Activated CD8-positive, alpha-beta memory T cell treated with anti-CD3 and anti-CD28 coated beads for 4 hours (primary cell): ENCODE measurements at places on chromosomes 7 and 10.

DNA sequence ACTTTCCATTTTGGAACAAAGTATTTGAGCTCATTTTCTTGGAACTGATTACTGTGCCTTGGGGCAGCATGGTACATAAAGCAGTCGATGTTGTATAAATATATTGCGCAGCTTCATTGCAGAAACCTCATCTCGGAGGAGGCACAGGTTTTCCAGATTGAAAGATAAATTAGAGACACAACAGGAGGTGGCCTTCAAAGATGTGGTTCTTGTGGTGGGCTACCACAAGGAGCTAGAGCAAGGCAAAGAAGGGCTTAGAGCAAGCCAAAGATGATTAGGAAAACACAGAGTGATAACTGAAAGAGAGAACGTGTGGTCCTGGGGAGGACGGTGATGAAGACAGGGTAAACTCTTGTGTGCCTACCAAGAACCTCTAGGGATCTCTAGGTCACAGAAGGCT, 169.1 kb upstream of the TNS3 start:
- no peak for DNase-seq

DNA sequence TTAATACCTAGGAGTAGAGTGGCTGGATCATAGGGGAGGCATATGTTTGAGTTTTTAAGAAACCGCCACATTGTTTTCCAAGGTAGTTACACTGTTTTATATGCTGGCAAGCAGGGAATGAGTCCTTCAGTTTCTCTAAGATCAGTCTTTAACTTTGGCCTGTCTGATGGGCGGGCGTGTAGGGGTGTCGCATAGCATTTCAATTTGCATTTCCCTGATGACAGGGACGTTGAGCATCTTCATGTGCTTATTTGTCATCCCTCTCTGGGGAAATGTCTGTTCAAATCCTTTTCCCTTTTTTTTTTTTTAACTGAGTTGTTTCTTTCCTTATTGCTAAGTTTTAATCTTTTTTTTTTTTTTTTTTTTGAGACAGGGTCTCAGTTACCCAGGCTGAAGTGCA, 9.8 kb downstream of the MTG1 start:
- no peak for DNase-seq

DNA sequence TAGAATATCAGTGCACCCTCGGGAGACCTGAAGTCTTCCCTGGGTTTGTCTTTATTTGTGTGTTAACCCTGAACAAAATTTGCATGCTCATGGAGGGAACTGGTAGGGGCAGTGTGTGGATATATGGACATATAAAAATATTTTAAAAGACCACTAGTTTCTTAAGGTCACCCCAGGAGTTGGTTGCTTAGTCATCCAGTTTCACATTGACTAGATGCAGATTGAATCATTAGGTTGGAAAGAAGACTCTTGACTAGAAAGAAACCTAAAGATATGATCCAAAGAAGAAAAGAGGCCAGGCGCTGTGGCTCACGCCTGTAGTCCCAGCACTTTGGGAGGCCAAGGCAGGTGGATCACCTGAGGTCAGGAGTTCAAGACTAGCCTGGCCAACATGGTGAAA, 137.1 kb downstream of the KAT6B start:
- no peak for DNase-seq

DNA sequence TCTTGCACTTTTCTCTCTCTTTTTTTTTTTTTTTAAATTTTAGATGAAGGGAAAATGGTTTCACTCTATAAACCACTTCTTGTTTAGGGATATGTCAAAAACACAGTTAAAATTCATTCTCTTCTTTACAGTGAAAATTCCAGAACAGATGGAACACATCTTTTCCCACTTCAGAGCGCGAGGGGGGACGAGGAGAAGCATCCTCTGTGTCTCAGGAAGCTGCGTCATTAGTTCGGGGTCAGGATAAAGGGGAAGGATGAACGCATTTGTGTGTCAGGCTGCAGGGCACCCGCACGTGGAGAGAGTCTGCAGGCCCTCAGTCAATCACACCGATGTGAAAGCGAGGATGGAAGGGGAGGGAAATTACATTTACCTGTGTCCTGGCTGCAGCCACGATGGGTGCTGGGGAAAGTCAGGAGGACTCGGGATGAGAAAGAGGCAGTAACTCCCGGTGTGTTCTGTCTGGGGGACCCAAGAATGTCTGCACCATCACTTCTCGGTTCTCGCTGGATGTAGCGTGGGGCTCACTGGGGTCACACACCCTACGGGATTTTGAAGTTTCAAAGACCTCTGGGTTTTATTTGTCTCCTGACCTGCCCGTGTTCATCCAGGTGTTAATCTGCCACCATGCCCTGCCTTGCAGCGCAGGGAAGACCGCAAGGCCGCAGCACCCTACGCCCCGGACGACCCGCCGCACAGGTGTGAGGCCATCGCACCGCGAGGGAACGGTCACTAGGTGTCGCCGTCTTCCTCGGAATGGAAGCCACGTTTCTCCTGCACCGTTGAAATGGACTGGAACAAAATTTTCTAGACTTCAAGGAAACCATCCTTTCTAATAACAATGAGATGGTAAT, 66.7 kb upstream of the PITRM1 start:
- DNase-seq: peak; percentile 45

DNA sequence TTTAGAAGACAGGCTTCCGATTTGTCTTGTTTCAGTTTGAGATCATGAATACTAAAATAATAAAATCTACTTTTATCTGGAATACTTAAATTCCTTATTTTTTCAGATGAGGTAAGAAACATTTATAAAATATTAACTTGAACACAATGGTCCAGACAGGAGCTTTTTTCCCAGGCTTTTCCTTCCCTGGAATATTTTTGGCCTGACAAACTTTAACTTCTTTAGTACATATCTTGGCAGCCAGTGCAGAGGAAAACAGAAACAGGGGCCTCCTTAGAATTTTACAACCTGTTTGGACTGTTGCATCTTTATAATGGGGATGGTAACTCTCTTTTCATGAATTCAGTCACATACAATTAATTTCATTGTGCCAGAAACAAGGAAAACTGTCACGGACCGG, 41.4 kb downstream of the NRP1 start:
- DNase-seq: no peak

GRCh38 chr7:41693150-41693997, 9.5 kb downstream of the INHBA start:
- DNase-seq: no peak

- no peak for DNase-seq
These were observed at the start of gene PON1 for GRCh38 chr7:95324431-95324830. Gene PON1 (minus strand): TSS chr7:95324532. CDS start chr7:95324475, 57 bp downstream.

DNA sequence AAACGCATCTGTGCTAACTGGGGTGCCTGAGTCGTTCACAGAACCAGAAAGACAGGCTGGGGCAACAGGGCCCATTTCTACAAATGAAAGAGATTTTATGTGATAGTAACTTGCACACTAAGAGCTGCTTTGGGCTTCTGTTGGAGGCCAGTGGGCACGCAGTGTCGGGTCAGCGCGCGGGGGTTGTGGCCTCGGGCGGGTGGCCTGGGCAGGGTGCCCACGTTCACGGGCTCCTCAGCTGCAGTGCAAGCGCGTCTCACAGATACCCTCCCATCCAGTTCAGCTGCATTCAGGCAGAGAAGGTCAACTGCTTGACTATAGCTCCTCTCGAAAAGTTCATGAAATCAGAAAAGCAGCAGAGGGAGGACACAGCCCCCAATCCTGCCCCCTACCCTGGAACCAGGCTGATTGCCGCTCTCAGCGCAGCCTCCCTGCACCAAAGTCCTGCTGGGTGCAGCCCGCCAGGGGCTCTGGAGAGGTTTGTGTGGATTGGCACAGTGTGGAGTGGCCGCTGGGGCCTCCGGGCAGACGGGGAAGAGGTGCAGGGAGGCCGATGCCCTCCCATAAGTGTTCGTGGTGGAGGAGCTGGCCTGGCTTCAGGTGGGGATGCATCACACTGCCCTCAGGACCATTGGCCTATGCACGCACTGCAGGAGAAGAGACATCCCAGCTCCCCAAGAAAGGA, 582.8 kb downstream of the TCERG1L start:
- DNase-seq: no peak

DNA sequence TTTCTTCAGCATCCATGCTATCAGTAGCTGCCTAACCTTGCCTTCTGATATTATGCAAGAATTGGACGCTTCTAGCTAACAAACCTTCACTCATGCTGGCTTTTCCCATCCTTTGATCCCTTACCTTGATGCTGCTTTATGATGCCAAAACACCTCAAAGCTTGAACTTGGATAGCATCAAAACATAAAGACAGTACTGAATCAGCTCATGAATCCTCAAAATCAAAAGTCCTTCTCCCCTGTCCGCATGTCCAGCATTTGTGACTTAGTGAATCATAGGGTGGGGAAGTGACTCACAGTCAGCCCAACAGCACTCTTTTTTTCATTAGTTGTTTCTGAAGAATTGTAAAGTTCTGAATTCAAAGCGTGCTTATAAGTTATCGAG, 89.5 kb upstream of the PIK3CG start:
- no peak for DNase-seq

DNA sequence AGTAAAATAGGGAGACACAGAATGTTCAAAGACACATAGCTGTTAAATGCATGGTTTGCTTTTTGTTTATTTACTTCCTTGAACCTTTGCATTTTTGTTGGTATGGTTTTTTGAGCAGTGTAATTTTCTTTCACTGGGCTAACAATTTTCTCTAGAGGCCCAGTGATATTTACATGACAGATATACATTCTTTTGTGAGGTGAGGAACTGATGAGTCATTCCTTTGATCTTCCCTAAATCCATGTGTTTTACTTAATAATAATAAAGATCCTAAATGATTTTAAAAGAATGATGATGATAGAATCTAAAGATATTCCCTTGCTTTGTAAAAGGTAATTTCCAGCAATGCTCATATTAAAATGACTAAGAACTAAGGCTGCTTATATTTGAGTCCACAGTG, 188.5 kb upstream of the ANK3 start:
- DNase-seq: no peak

DNA sequence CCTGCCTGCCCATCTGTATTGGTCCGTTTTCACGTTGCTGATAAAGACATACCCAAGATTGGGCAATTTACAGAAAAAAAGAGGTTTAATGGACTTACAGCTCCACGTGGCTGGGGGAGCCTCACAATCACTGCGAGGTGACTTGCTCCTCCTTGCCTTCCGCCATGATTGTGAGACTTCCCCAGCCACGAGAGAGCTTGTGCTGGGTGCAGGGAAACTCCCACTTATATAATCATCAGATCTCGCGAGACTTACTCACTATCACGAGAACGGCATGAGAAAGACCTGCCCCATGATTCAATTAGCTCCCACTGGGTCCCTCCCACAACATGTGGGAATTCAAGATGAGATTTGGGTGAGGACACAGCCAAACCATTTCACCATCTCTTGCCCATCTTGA, 111.8 kb downstream of the MYL10 start:
- no peak for DNase-seq

DNA sequence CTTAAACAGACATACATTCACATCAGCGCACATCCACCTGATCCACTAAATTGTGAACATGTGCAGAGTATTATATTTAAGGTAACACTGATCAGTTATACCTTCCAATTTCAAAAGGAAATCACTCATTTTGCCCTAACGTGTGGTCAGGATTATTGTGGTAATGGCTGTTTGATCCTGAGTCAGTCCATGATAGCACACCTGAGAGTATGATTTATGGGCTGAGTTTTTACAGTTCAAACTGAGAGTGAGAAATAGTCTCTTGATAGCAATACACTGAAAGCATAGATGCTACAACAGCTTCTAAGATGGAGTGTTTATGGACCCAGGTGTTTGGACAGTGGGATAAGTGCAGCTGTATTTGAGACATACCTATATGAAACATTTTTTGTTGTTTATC, 96.7 kb downstream of the KIF20B start:
- DNase-seq: no peak

DNA sequence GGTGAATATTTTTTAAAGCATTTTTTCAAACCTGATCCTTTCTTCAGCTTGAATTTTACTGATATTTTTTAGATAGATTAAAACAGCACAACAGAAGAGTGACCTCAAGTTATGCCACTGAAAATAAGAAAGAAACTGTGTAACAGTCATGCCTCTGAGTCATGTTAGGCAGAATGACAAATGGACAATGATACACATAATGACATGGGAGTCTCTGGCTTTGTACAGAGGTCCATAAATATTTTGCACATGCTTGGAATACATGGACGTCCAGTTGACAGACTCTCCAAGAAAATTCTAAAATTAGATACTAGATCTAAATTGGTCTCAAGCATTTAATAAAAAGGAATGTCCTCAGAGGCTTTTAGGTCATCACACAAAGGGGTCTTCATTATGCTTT, 21.9 kb upstream of the SEMA3A start:
- no peak for DNase-seq

DNA sequence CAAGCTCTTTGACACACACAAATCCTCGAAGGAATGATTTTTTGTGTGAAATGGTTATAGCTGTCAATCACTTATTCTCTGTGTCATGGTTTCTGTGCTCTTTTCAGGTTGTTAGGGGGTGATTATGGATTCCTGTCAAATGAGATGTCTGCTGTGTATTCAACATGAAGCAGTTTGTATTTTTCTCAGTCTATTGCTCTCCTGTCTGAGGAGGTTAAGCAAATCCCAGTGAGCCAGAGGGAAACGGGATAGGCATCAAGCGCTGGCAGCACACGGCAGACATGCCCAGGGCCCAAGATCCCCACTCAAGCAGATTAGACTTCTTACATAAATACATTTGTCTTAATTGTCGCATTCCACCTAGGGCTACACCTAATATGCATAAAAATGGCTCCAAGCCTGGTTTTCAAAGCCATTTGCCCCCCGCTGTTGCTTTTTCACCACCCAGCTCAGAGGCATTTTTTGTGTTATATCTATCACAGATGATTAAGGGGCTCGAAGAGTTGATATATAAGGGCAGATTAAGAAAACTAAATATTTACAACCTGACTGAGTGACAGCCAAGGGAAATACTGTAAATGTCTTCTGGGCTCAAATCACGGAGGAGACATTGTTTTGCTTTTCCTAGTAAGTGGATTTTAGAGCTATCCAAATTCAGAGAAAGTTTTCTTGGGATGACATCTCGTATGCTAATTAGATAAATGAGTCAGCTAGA, 192.7 kb upstream of the LRGUK start:
- no peak for DNase-seq

DNA sequence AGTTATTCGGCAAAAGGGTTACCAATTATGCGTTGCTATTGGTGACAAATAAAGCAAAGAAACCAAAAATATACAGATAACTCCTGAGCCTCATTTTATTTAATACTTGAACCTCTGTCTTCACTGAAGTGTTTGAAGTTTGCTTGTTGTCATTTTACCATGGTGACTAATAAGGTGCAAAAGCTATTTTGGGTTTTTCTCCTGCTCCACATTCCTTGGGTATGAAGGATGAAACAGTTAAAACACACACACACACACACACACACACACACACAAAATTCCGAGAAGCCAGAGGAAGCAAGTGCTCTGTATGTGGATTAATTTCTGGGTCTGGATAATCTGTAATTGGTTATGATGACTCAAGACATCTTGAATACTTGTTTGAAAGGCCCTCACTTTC, 246.5 kb downstream of the COBL start:
- no peak for DNase-seq
